ENCODE measurements at places on chromosomes 4 and X.
A peak's percentile ranks its signal among the peaks of the same experiment; 100 is the strongest.

DNA sequence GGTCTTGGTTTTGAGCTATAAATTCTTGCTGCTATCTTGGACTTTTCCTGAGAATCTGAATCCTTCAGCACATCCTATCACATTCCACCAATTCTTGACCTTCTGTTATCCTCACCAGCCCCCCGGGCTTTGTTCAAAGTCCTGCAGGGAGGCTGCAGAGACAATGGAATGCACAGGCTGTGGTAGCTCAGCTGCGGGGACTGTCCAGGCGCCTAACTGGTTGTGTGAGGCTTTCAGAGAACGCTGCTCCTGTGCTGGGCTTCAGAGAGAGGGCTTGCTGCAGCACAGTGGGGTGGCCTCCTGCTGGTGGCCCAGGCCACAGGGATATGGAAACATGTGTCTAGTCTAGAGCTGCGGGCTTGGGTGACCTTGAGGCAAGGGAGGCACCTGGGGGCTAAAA, 196.3 kb upstream of the GATB start:
- no peaks in the 10 kb centered on the region for H3K27me3 ChIP-seq
- peak; percentile 88 for DNase-seq
- H3K27ac ChIP-seq, result no peak overlapping the region
- H3K4me1 ChIP-seq, result peaks cover 14% of the 10 kb centered on the region
- H3K36me3 ChIP-seq, result no peaks in the 10 kb centered on the region

- no peak overlapping the region for H3K27ac ChIP-seq
- H3K27me3 ChIP-seq, result no peaks in the 10 kb centered on the region
- H3K36me3 ChIP-seq, result no peaks in the 10 kb centered on the region
- no peaks in the 10 kb centered on the region for H3K4me1 ChIP-seq
- no peak overlapping the region for H3K4me3 ChIP-seq
These were observed 68.9 kb downstream of the ARHGAP24 start for GRCh38 chr4:85543832-85544231.

DNA sequence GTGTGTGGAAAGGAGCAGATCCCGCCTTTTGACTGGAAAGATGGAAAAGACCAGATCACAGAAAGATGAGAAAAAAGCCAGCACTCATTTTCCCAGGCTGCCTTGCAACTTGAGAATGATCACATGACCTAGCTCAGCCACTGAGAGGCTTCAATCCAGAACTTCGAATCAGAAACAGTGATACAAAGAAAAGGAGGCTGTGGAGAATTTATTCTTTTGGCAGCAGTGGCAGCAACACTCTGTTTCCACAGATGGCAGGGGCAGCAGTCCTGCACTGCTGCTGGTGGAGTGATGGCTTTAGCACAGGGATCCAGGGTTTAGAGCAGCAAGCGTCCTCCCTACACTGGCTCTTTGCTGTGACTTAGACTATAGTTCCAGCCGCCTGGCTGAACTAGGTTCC, 77.8 kb upstream of the SH3RF1 start:
- H3K27ac ChIP-seq, result no peak overlapping the region
- H3K27me3 ChIP-seq, result no peaks in the 10 kb centered on the region
- no peaks in the 10 kb centered on the region for H3K36me3 ChIP-seq
- peaks cover 26% of the 10 kb centered on the region for H3K4me1 ChIP-seq
- no peak overlapping the region for H3K4me3 ChIP-seq
- DNase-seq, result no peak

GRCh38 chr4:47071901-47072341, 40.6 kb downstream of the GABRB1 start:
- H3K27me3 ChIP-seq, result no peaks in the 10 kb centered on the region
- no peak overlapping the region for H3K4me3 ChIP-seq
- H3K27ac ChIP-seq, result no peak overlapping the region
- no peaks in the 10 kb centered on the region for H3K36me3 ChIP-seq

GRCh38 chr4:111678479-111678878, 466.8 kb upstream of the FAM241A start:
- no peak overlapping the region for H3K4me3 ChIP-seq
- H3K27me3 ChIP-seq, result no peaks in the 10 kb centered on the region
- no peaks in the 10 kb centered on the region for H3K4me1 ChIP-seq
- no peaks in the 10 kb centered on the region for H3K36me3 ChIP-seq

- no peak overlapping the region for H3K27ac ChIP-seq
- H3K36me3 ChIP-seq, result no peaks in the 10 kb centered on the region
- DNase-seq, result peak; percentile 20
- no peaks in the 10 kb centered on the region for H3K27me3 ChIP-seq
These were observed 41.3 kb downstream of the DOCK11 start for GRCh38 chrX:118536687-118537461.

Data from neural progenitor cell (in vitro differentiated cells).